ENCODE measurements at places on chromosomes 13 and 19.

DNA sequence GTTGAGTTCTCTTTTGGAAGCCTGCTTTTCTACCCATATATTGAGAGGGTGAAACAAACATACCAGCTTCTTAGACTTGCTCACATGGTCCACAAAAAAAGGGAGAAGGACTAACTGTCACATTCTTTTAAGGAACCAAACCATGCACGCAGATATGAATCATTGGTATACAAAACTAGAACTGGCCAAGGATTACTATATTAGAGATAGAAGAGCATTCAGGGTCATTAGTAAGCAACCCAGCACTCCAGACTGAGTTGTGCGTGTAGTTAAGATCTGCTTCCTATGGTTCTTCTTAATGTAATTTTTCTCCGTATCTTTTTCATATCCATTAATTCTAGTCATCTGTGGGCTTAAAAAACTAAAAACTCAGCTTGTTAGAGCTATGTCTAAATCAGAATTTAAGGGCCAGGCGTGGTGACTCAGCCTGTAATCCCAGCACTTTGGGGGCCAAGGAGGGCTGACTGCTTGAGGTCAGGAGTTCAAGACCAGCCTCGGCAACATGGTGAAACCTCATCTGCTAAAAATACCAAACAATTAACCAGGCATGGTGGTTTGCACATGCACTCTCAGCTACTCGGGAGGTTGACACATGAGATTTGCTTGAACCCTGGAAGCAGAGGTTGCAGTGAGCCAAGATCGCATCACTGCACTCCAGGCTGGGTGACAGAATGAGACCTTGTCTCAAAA is 19.6 kb downstream of the ALG5 start:
- DNase-seq = peak; percentile 41

- DNase-seq = peak; percentile 6
Measured at GRCh38 chr13:45015300-45015699, 26.0 kb downstream of the GPALPP1 start.

DNA sequence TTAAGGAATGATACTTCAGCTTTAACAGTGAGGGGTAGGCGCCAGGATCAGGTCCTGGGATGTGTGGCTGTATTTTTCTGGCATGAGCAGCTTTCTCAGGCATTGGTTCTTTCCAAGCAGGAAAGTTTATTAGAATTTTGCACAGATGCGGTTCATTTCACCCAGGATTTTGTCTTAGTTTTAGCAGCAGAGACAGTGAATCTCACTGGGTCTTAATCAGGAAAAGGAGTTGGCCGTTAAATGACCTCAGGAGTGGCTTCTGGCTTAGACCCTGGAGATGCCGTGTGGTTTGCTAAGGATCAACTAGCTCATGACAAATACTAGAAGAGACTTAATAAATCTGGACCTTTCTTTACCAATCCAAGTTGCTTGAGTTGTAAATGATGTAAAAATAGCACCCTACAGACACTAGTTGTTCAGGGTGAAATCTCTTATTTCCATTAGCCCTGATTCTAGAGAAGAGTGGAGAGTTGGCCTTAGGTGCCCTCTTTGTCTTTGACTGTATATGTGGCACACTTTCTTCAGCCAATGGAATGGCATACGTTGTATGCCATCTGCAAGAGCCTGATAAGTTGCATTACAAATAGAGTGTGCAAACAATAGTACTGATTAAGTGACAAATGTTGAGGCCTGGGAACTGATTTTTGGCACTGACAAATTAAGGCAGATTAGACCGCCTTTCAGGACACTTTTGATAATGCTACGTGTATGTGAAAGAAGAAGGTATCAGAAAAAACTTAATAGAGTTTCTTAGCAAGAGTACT is 34.0 kb downstream of the LRCH1 start:
- DNase-seq = no peak

DNA sequence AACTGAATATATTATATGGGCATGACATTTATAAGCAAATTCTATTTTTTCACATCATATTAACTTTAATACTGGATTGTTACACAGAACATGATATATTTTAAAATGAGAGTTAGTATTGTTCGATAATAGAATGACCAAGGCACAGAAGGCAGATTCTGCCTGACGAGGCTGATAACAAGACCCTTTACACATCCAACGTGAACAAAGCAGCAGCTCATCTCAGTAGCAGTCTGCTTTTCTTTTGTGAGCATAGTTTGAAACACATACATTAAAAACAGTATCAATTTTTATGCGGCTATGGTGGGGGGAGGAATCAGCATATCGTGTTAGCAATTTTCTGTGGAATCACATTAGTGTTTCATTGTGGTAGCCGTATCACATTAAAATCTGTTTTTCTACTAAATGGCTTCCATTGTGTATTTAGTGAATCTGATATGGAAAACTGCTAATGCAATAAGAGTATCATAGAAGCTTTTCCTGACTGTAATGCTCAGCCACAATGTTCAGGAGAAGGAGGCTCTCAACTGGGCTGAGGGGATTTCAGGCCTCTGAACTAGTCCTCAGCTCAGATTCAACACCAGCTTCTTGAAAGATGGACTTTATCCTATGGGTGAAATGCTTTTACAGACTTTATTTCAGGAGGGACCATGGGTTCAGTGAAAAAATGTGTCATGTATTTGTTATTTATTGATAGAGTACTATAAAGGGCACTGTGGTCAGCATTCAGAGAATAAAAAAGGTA is 4.0 kb downstream of the SMAD9 start:
- no peak for DNase-seq

- DNase-seq = no peak
Measured at GRCh38 chr19:938233-938923, 12.5 kb downstream of the ARID3A start.

Measured in foreskin fibroblast (primary cell).